Astrocyte (in vitro differentiated cells and primary cell): ENCODE measurements at places on chromosomes 7 and 10. TPM values are rescaled to one million over a fixed set of nuclear protein-coding genes. Genes with fewer than 3 reads are reported as not detected.

GRCh38 chr7:11133436-11133959 lies 159.8 kb downstream of the PHF14 start:
- DNase-seq = no peak

GRCh38 chr7:106729720-106730385 lies 68.9 kb upstream of the CCDC71L start:
- DNase-seq = no peak

GRCh38 chr7:30175180-30175579 lies 40.4 kb downstream of the MTURN start:
- DNase-seq = no peak

- DNase-seq = no peak
These were observed 168.8 kb downstream of the PARD3 start for GRCh38 chr10:34646331-34646730.

- peak; percentile 0 for DNase-seq
These were observed 41.6 kb upstream of the PTPRZ1 start for GRCh38 chr7:121831351-121831750.

AGR2 gene
- total RNA-seq = not detected in 2 replicates

CHAT gene
- total RNA-seq = 0.12 and 1.00 TPM in 2 replicates
